Heart right ventricle (tissue), 16 donors: ENCODE measurements at places on chromosomes 7 and 10. TPM values are rescaled to one million over a fixed set of nuclear protein-coding genes. Genes with fewer than 3 reads are reported as not detected.

Gene HMX3
- polyA plus RNA-seq, result not detected

Gene CCDC146
- 7.5 TPM for polyA plus RNA-seq

Gene UNCX
- polyA plus RNA-seq, result not detected

Gene APBB1IP
- 1.2 TPM for polyA plus RNA-seq

- no peaks in the 10 kb centered on the region for H3K27me3 ChIP-seq
- no peak overlapping the region for H3K4me3 ChIP-seq
- no peaks in the 10 kb centered on the region for H3K36me3 ChIP-seq
Measured at GRCh38 chr7:87816389-87816788, 59.8 kb downstream of the SLC25A40 start.

DNA sequence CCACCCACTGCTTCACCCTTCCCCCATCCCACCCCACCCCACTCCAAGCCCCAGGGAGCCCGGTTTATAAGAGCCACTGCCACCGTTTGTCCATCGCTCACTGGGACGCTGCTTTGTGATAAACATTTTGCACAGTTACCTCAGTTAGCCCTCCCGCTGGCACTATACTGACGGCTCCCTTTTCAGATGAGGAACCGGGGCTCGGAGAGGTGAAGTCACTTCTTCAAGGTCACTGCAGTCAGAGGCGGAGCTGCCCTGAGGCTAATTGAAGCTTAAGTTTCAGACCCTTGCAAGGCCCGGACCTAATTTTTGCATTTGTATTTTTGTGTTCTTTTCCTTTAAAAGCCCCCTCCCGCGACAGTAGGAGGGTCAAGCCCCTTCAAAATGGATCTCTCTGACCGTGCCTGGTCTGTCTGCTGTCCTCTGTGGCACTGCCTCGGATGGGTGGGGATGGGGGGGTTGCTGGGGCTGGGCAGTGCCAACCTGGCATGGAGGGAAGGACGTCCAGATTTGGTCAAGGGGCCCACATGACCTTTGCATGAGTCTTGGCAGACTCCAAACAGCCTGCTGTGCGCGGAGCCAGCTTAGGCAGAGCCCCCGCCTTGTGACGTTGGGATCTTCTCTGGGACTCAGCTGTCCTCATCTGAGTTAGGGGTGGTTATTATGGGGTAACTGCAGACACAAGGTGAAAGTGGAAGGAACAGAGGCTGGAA, 17.7 kb upstream of the NODAL start:
- peak; percentile 49 for DNase-seq
- H3K4me3 ChIP-seq, result peak overlapping the region; percentile 56
- peaks cover 34% of the 10 kb centered on the region for H3K27me3 ChIP-seq
- peaks cover 53% of the 10 kb centered on the region for H3K4me1 ChIP-seq
- no peaks in the 10 kb centered on the region for H3K36me3 ChIP-seq
- H3K27ac ChIP-seq, result peak overlapping the region; percentile 74

DNA sequence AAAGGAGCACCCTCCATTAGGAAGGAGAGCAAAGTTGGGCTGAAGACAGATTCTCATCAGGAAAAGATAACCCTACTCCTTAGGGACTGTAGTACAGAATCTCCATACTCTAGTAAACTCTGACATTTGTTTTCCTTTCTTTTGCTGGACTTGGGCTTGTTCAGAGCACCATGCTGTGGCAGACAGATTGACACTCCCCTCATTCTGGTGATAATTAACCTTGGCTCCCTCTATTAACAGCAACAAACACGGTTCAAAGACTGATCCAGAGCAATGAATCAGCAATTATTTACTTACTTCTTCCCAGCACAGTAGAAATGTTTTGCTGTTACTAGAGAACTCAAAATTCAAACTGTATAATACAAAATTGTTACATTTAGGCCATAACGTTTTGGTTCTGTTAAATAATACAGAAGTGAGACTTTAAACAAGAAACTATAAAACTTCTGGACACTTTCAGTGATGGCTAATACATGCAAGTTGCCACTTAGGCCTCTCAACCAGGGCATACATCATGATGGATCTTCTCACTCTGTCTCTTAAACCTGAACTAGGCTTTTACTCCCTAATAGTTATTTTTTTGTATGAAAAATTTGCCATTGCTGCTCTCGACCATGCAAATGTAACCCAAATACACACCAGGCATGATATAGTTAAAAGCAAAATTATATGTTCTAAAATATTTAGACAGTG, 639.0 kb downstream of the IPMK start:
- no peaks in the 10 kb centered on the region for H3K27me3 ChIP-seq
- H3K27ac ChIP-seq, result no peak overlapping the region
- H3K4me3 ChIP-seq, result no peak overlapping the region

DNA sequence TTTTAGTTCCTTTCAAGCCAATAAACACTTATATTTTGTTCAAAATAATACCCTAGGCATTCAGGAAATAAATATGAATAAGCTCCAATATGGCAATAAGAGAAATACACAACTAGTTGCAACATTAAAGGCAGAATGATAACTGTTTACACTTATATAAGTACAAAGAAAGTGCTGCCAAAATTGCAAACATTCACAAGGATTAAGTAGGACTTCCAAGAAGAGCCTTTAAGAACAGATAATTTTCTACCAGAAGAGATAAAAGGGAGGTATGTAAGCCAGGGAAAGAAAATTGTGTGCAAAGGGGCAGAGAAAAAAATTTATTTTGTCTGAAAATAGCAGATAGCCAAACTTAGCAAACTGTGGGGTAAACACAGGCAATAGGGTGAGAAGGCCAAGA, 83.8 kb downstream of the CTNNA3 start:
- H3K4me1 ChIP-seq, result no peaks in the 10 kb centered on the region
- H3K4me3 ChIP-seq, result no peak overlapping the region
- H3K27me3 ChIP-seq, result no peaks in the 10 kb centered on the region
- DNase-seq, result no peak
- H3K36me3 ChIP-seq, result no peaks in the 10 kb centered on the region

- H3K27ac ChIP-seq, result no peak overlapping the region
- H3K27me3 ChIP-seq, result no peaks in the 10 kb centered on the region
Measured at GRCh38 chr10:37775612-37776011, 81.8 kb downstream of the ZNF248 start.

- DNase-seq, result no peak
- H3K27me3 ChIP-seq, result no peaks in the 10 kb centered on the region
- no peak overlapping the region for H3K4me3 ChIP-seq
- no peak overlapping the region for H3K27ac ChIP-seq
- H3K4me1 ChIP-seq, result no peaks in the 10 kb centered on the region
Measured at GRCh38 chr7:26426096-26426495, 134.4 kb downstream of the SNX10 start.

GRCh38 chr7:28349637-28350036, 62.7 kb upstream of the CREB5 start:
- no peak overlapping the region for H3K4me3 ChIP-seq
- no peaks in the 10 kb centered on the region for H3K27me3 ChIP-seq
- no peak for DNase-seq
- peaks cover 6% of the 10 kb centered on the region for H3K4me1 ChIP-seq

- no peak for DNase-seq
- H3K27ac ChIP-seq, result no peak overlapping the region
- H3K27me3 ChIP-seq, result no peaks in the 10 kb centered on the region
Measured at GRCh38 chr7:156673454-156673853, 32.9 kb downstream of the RNF32 start.

DNA sequence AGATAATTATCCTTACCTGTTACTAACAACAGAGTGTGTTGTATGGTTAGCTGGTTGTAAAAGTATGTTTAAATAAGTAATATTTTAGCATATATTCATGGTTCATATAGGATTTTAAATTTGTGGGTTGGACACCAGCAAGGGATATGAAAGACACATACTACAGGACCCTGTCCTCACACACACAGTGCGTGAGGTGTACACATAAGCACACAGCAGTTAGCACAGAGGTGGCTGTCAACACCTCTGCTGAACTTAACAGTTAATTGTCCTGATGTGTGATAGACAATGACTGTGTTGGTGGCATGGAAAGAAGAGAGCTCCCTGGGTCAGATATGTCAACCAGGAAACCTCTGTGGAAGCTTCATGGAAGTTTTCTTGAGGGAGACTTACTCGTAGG, 23.3 kb upstream of the NUP42 start:
- H3K36me3 ChIP-seq, result no peaks in the 10 kb centered on the region
- no peaks in the 10 kb centered on the region for H3K4me1 ChIP-seq
- no peaks in the 10 kb centered on the region for H3K27me3 ChIP-seq
- H3K4me3 ChIP-seq, result no peak overlapping the region
- no peak for DNase-seq
- H3K27ac ChIP-seq, result no peak overlapping the region

DNA sequence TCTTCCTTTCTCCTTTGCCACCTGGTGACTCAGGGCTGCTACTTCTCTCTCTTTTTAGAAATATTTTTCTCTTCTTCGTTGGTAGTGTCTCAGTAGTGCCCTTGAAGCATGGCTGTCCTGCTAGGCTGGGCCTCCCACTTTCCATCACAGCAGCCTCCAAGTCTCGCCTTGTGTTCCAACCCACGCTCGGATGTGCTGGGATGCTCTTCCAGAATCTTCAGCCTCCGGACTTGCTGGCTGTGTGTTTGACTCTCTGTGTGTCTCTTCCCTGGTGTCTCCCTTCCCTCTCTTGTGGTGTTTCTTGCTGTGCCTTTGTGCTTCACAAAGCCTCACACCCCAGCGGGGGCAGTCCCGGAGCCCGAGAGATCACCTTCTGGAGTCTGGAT, 100.5 kb downstream of the INPP5A start:
- no peak overlapping the region for H3K4me3 ChIP-seq
- H3K36me3 ChIP-seq, result no peaks in the 10 kb centered on the region
- H3K27me3 ChIP-seq, result no peaks in the 10 kb centered on the region
- H3K27ac ChIP-seq, result no peak overlapping the region
- no peak for DNase-seq

- no peak overlapping the region for H3K27ac ChIP-seq
- DNase-seq, result no peak
- H3K4me1 ChIP-seq, result no peaks in the 10 kb centered on the region
Measured at GRCh38 chr10:58217612-58218011, 50.1 kb downstream of the IPMK start.

DNA sequence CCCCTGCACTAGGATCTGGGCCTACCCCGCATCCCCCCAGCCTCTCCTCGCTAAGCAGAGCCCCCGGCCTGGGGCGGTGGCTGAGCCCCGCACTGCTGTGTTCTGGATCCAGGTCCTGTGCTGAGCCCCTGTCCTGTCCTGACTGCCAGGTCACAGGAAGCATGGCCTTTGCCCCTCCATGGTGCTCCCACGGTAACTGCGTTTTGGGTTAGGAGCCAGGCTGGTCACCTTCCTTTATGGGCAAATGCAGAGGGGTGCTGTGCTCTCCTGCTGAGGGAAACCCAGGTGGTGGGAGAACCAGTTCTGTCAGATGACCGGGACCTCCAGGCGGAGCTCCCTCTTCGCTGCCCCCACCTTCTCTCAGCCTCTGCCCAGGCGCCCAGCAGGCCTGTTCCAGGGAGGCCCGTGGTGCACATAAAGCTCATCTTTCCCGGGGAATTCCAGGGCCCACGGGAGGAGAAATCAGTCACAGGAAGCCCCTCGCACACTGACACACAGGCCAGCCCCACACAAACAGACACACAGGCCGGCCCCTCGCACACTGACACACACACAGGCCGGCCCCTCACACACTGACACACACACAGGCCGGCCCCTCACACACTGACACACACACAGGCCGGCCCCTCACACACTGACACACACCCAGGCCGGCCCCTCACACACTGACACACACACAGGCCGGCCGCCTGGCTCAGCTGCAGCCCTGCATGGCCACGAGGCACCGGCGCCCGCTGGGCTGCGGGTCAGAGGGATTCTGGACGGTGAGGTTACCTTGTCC, 75.6 kb downstream of the CFAP46 start:
- DNase-seq, result no peak
- H3K4me1 ChIP-seq, result no peaks in the 10 kb centered on the region
- H3K27ac ChIP-seq, result no peak overlapping the region
- H3K4me3 ChIP-seq, result no peak overlapping the region
- no peaks in the 10 kb centered on the region for H3K27me3 ChIP-seq

DNA sequence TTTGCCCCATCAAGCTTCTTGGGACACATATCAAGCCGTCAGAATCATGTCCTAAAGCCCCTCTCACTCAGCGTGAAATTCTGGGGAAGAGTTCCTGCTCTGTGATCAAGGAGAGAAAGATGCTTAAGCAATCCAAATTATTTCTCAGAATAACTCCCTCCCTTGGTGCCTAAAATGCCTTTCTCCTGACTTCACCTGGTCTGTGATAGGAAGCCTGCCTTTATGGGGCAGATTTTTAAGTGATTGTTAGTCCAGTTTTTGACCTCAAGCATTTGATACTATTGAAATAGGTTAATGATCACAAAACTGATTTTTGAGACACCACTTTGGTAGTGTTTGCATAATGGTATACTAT, 76.4 kb upstream of the MAGI2 start:
- no peaks in the 10 kb centered on the region for H3K27me3 ChIP-seq
- H3K36me3 ChIP-seq, result no peaks in the 10 kb centered on the region
- no peak for DNase-seq
- H3K27ac ChIP-seq, result no peak overlapping the region
- no peak overlapping the region for H3K4me3 ChIP-seq

DNA sequence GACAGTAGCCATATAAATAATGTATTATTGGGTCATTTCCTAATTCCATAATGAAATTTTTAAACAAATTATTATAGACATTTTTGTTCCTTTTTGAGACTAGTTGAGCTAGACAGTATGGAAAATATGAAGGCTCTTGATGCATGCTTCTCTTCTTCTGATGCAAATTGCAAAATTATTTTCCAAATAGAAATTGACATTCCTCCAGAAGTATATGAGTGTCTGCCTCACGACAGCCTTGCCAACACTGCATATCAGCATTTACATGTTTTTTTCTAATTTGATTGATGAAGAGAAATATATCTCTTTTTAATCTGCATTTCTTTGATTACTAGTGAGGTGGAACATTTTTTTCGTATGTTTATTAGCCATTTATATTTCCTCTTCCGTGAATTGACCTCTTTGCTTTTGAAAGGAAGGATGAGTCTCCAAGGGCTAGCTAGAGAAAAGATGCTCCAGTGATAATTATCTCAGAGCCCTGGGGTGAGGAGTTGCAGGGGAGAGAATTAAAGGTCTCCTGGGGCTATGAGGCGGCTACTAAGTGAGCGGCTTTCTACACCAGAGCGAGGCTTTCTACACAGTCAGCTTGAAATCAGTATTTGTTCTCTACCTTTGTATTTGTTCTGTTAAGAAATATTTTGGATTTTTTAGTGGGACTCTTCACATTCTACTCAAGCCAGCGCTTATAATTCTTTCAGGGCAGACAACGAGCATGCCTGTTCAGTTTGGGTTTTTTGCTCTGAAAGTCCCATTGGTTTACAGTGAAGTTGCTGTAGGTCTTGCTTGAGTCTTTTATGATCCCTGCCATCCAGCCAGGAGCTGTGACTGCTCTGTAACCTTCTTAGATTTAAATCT, 712.2 kb upstream of the GALNT17 start:
- no peak overlapping the region for H3K4me3 ChIP-seq
- no peak overlapping the region for H3K27ac ChIP-seq
- no peaks in the 10 kb centered on the region for H3K27me3 ChIP-seq
- no peak for DNase-seq
- no peaks in the 10 kb centered on the region for H3K36me3 ChIP-seq
